ENCODE measurements at places on chromosomes 2 and 18.

- peaks cover 6% of the 10 kb centered on the region for H3K27me3 ChIP-seq
- no peaks in the 10 kb centered on the region for H3K4me1 ChIP-seq
- no peaks in the 10 kb centered on the region for H3K36me3 ChIP-seq
- no peak for DNase-seq
Measured at GRCh38 chr2:200028998-200029397, 73.6 kb downstream of the MAIP1 start.

- no peaks in the 10 kb centered on the region for H3K4me1 ChIP-seq
- H3K27me3 ChIP-seq = no peaks in the 10 kb centered on the region
Measured at GRCh38 chr2:146997945-146998344, 846.9 kb upstream of the ACVR2A start.

GRCh38 chr2:109493176-109493935 is 120.4 kb downstream of the SEPTIN10 start:
- no peak overlapping the region for H3K27ac ChIP-seq
- H3K4me1 ChIP-seq = no peaks in the 10 kb centered on the region
- no peaks in the 10 kb centered on the region for H3K36me3 ChIP-seq
- H3K27me3 ChIP-seq = no peaks in the 10 kb centered on the region

- peak overlapping the region; percentile 83 for H3K27ac ChIP-seq
- H3K4me1 ChIP-seq = peaks cover 37% of the 10 kb centered on the region
- H3K4me3 ChIP-seq = peak overlapping the region; percentile 80
- no peaks in the 10 kb centered on the region for H3K27me3 ChIP-seq
- peaks cover 12% of the 10 kb centered on the region for H3K36me3 ChIP-seq
Measured at GRCh38 chr2:151614606-151615306, 119.5 kb downstream of the NEB start.

- no peaks in the 10 kb centered on the region for H3K36me3 ChIP-seq
- no peaks in the 10 kb centered on the region for H3K4me1 ChIP-seq
- no peak overlapping the region for H3K4me3 ChIP-seq
Measured at GRCh38 chr2:42558827-42559226, 9.6 kb upstream of the MTA3 start.

DNA sequence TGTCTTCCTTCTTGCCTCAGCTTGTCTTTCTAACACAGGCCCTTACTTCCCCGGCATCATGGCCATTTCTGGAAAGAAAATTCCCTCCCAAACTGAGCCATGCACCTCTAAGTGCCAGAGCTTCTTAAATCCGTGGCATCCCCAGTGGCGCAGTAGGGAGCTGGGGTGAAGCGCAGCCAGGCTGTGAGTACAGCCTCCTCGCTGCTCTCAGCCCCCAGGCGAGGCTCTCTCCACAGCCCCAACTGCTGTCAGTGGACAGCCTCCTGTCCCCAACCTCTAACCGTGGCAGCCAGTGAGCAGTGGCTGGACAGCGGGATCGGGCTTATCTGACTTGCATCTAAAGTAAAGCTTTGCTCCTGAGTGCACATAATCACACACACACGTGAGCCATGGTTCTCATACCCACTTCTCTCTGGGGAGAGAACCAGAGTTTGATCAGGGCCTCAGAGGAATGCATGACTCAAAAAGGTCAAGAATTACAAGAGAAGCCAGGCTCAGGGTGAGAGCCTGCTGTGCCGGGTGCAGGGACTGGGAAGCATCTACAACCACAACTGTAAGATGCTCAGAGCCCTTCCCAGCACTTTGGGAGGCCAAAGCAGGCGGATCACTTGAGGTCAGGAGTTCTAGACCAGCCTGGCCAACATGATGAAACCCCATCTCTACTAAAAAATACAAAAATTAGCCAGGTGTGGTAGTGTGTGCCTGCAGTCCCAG is 50.7 kb downstream of the SFXN5 start:
- H3K36me3 ChIP-seq = no peaks in the 10 kb centered on the region
- no peak for DNase-seq
- H3K27ac ChIP-seq = no peak overlapping the region
- no peaks in the 10 kb centered on the region for H3K4me1 ChIP-seq
- H3K4me3 ChIP-seq = no peak overlapping the region
- no peaks in the 10 kb centered on the region for H3K27me3 ChIP-seq

DNA sequence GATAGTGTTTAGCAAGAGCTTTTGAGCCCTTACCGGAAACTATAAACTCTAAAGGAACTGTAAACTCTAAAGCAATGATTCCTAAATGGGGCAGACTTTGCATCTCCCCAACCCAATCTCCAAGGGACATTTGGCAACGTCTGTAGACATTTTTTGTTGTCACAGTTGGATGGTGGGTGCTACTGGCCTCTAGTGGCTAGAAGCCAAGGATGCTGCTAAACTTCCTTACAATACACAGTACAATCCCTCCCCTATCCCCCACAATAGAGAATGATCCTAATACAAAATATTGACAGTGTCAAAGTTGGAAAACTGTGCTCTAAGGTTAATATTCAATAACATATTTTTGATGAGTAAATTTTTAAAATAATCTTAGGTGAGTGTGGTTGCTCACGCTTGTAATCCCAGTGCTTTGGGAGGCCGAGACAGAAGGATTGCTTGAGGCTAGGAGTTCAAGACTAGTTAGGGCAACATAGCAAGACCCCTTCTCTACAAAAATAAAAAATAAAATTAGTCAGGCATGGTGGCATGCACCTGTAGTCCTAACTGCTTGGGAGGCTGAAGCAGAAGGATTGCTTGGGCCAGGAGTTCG is 66.7 kb downstream of the PTPN4 start:
- no peaks in the 10 kb centered on the region for H3K27me3 ChIP-seq
- H3K4me1 ChIP-seq = peaks cover 22% of the 10 kb centered on the region
- H3K36me3 ChIP-seq = peaks cover 17% of the 10 kb centered on the region
- no peak overlapping the region for H3K4me3 ChIP-seq
- H3K27ac ChIP-seq = no peak overlapping the region

GRCh38 chr2:152028182-152028862 is 70.5 kb downstream of the CACNB4 start:
- no peak overlapping the region for H3K27ac ChIP-seq
- H3K36me3 ChIP-seq = no peaks in the 10 kb centered on the region

DNA sequence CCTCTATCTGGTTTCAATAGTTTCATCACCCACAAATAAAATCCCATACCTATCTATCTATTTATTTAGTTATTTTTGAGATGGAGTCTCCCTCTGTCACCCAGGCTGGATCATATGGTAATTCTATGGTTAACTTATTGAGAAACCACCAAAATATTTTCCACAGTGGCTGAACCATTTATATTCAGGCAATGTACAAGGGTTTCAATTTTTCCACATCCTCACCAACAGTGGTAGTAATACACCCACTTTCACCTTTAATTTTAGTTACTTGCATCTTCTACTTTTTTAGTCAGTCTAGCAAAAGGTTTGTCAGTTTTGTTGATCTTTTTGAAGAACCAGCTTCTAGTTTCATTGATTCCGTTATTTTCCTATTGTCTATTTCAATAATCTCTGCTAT is 46.1 kb upstream of the PHLPP1 start:
- no peak for DNase-seq
- H3K27ac ChIP-seq = no peak overlapping the region
- H3K4me3 ChIP-seq = no peak overlapping the region
- peaks cover 10% of the 10 kb centered on the region for H3K27me3 ChIP-seq

GRCh38 chr2:192005211-192005610 is 158.3 kb upstream of the CAVIN2 start:
- H3K36me3 ChIP-seq = no peaks in the 10 kb centered on the region
- no peak overlapping the region for H3K4me3 ChIP-seq
- peaks cover 5% of the 10 kb centered on the region for H3K27me3 ChIP-seq
- H3K27ac ChIP-seq = no peak overlapping the region

GRCh38 chr2:238494573-238494961 is 67.8 kb downstream of the ASB1 start:
- H3K4me1 ChIP-seq = peaks cover 21% of the 10 kb centered on the region
- no peak for DNase-seq
- H3K27me3 ChIP-seq = peaks cover 2% of the 10 kb centered on the region
- peak overlapping the region; percentile 16 for H3K4me3 ChIP-seq
- no peaks in the 10 kb centered on the region for H3K36me3 ChIP-seq
- peak overlapping the region; percentile 46 for H3K27ac ChIP-seq

DNA sequence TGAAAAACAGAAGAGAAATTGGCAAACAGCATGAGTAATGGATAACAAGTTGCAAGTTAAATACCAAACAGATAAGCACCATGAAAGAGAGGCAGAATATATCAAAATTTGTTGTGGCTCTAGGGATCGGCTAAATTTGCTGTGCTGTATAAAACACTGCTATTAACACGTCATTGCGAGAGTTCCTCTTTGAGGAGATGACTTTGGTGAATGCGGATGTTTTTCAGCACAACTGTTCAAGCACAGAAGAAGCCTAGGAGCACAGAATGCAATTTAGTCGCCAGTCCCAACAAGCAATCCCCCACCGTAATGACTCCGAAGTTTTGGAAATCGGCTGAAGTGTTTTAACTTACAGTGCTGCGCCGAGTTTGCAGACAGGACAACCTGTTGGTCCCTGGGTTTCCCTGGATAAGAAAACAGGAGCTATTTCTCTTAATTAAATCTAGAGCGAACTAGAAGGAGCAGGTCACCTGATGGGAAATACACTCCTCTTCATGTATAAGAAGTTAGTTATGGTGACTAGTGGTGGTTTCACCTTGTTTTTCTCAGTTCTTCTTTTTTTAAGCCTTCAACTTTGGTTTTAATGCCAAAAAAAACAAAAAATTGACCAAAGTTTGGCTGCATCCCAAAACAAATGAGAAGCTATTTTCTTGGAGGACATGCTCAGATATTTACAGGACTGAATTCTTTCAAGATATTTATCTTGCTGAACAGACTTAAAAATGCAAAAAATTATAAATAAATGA is 454.1 kb upstream of the SALL3 start:
- DNase-seq = no peak
- H3K36me3 ChIP-seq = no peaks in the 10 kb centered on the region
- H3K27me3 ChIP-seq = no peaks in the 10 kb centered on the region

- H3K36me3 ChIP-seq = no peaks in the 10 kb centered on the region
- H3K27ac ChIP-seq = no peak overlapping the region
- no peak for DNase-seq
- H3K4me3 ChIP-seq = no peak overlapping the region
Measured at GRCh38 chr2:106867196-106867953, 18.6 kb downstream of the ST6GAL2 start.

DNA sequence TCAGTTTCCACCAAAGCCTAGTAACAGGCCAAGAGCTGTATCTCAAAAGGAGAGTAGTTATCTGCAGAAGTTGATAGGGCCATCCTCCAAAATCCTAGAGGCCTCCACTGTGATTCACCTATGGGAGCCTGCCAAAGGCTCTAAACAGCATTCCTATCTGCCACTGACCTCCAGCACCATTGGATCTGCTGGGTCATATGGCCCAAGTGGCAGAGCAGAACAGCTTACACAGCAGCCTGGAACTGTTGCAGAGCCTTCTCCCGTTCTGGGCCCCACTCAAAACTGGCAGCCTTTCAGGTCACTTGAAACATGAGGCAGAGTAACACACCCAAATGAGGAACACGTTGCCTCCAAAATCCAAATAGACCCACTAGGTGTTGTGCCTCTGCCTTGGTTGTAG is 345.2 kb upstream of the RND3 start:
- no peaks in the 10 kb centered on the region for H3K4me1 ChIP-seq
- no peaks in the 10 kb centered on the region for H3K36me3 ChIP-seq
- no peak overlapping the region for H3K4me3 ChIP-seq
- H3K27me3 ChIP-seq = no peaks in the 10 kb centered on the region
- DNase-seq = no peak
- H3K27ac ChIP-seq = no peak overlapping the region

GRCh38 chr2:12502759-12503158 is 214.0 kb upstream of the TRIB2 start:
- peak overlapping the region; percentile 89 for H3K27ac ChIP-seq
- H3K4me3 ChIP-seq = peak overlapping the region; percentile 57
- peaks cover 88% of the 10 kb centered on the region for H3K4me1 ChIP-seq
- peak; percentile 71 for DNase-seq

- H3K4me1 ChIP-seq = peaks cover 2% of the 10 kb centered on the region
- H3K27ac ChIP-seq = no peak overlapping the region
- DNase-seq = no peak
- peaks cover 3% of the 10 kb centered on the region for H3K36me3 ChIP-seq
- no peaks in the 10 kb centered on the region for H3K27me3 ChIP-seq
- no peak overlapping the region for H3K4me3 ChIP-seq
Measured at GRCh38 chr2:158616480-158617000, 159.8 kb downstream of the PKP4 start.

DNA sequence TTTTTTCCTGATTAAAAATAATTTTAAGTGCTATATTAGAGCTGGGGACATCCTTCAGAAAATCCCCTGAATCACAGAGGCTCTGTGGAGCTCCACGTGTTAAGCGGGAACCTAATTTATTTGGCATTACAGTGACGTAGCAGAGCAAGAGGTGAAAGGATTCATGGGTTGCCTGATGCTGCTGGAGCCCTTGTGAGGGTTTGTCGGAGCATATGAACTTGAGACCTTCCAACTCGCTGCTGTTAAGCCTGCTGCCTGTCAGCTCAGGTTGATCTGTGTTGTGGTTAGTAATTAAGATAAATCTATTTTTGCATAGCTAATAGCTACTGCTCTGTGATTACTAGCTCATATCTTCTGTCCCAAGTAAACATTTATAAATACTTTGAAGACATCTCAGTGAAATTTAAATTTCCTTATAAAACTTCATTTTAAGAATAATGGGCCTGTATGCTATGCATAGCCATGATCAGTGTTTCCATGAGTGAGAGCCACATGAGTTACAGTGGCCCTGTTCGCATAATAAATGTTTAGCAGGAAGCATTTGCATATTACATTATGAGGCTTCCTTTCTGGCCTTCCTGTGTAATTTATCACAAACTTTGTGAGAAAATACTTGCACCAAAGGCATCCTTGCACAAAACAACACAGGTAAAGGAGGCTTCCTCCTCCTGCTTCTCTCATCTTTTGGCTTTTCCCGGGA is 438.9 kb downstream of the PTPRM start:
- no peaks in the 10 kb centered on the region for H3K27me3 ChIP-seq
- no peaks in the 10 kb centered on the region for H3K36me3 ChIP-seq
- no peak overlapping the region for H3K4me3 ChIP-seq
- DNase-seq = no peak
- no peaks in the 10 kb centered on the region for H3K4me1 ChIP-seq

- no peak for DNase-seq
- H3K4me3 ChIP-seq = no peak overlapping the region
- no peaks in the 10 kb centered on the region for H3K36me3 ChIP-seq
- peaks cover 6% of the 10 kb centered on the region for H3K27me3 ChIP-seq
- H3K27ac ChIP-seq = no peak overlapping the region
Measured at GRCh38 chr18:48490641-48491293, 48.1 kb upstream of the CTIF start.
